ENCODE measurements at places on chromosomes 13 and 19.

GRCh38 chr19:33731881-33732280, 64.8 kb upstream of the KCTD15 start:
- no peak for DNase-seq

DNA sequence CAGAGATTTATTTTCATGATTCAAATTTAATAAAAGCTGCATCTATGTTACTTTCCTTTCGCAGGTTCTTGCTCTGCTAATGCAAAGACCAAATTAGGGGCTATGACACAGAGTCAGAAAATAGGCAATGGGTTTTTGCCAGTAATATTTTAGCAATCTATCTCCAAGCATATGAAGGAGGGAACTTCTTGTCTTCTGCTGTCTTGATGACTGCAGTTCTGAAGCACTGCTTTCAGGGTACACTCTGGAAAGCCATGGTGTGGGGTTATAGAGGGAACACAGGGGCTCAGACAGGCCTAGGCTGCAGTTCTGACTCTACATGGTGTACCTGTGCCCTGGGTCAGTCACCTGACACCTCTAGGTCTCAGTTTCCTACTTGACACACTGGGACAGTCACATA, 263.4 kb downstream of the DNAJC15 start:
- DNase-seq: no peak

DNA sequence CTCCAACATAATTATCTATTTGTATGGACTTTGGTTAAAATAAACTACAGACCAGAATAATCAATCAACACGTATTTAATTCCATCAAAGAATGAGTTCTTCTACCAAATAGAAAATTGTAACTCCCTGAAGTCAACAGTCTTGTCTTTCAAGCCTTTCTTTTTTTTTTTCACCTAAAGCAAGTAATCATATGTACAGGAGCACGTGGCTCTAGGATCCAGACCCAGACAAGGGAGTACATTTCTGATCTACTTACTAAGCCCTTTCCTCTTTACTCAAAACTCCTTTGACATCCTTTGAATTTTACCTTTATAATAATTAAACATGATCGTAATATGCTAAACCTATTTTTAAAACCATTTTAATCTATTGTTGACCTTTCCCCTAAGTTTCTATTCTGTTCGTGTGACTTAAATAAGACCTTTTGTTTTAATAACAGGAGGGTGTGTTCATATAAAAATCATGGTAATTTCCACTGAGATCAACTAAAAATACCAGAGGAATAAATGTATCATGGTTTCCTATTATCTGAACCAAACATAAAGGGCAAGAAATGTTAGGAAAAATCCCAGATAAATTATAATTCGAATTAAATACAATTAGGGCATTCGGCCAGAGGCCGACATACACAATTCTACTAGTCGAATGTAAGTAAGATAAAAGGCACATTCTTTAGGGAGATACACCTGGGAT, 1.7 kb downstream of the SLC7A1 start:
- no peak for DNase-seq

DNA sequence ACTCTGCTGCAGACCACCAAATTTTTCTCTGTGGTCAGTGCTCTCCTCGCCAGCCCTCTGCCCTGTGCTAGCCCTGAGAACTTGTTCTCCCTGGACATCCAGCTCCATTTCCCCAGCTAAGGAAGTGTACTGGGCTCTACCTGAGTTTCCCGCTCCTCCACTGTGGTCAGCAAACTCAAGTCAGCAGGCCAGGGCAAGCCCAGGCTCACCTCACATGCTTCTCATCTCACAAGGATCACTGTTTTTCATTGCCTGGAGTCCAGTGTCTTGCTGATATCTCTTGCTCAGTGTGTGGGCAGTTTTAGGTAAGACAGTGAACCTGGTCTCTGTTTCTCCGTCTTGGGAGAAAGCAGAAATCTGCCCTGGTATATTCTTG, 201.4 kb downstream of the FOXO1 start:
- DNase-seq: no peak

DNA sequence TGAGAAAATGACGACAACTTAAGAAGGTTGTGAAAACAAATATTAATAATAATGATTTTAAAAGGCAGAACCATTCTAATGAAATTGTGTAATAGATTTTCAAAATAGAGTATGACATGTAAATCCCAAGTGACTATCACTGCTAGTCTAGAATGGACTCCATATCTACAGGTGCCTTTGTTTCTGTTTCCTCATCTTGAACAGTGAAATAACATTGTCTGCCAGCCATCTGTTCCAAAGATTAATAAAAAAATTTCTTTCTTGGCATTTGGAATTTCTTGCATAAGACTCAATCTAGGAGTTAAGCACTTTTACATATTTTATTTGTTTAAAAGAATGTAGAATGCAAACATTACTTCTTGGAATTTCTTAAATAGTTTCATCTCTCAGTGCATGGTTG, 520.1 kb upstream of the ARGLU1 start:
- DNase-seq: no peak

- no peak for DNase-seq
Measured at GRCh38 chr19:35208121-35208520, 20.4 kb downstream of the FAM187B start.

DNA sequence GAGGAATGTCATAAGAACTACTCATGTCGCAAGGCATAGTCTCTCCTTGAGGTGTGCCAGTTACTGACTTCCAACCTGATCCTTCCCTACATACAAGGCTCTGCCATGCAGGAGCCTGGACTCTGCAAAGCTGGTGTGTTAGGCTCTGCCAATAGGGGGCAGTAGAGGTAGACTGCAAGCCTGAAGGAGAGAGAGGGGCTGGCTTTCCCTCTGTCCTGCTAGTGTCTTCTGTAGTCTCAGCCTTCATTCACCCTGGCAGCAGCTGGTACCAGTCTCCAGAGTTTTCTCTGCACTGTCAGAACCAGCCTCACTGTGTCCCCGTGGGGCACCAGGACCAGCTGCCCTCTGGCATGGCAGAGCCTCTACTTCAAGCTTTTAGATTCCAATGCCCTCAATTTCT, 14.5 kb downstream of the SHISA2 start:
- no peak for DNase-seq

- no peak for DNase-seq
Measured at GRCh38 chr13:112077729-112078128, 10.8 kb downstream of the SOX1 start.

DNA sequence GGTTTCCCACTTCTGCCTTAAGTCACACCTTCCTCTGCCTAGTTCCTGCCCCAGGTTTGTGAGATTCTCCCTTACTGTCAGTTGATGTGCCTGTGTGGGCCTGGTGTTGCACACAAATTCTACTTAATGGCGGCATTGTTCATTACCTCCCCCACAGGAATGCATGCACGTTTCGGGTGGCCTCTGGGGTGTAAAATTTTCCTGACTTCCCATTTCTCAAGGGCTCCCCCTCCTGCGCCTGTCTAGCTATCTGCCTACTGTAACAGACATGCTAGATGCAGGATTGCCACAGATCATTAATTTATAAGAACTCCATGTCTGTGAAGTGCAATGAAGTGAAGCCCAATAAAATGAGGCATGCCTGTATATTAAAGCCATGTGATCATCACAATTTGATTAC, 1466.3 kb downstream of the PCDH9 start:
- DNase-seq: no peak

DNA sequence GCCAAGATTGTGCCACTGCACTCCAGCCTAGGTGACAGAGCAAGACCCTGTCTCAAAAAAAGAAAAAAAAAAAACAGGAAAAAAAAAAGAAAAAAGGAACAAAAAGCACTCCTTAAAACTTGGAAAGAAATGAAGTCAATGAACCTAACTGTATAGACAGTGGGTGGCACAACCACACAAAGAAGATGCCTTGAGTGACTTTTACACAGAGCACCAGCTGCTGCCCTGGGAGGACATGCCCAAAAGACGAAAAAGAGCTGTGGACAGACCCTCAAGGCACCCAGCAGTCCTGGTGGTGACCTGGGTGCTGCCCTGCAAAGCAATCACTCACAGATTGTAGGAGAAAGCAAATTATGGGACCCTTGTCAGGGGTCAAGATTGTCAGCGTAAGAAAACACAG, 5.9 kb upstream of the LAMP1 start:
- DNase-seq: no peak

DNA sequence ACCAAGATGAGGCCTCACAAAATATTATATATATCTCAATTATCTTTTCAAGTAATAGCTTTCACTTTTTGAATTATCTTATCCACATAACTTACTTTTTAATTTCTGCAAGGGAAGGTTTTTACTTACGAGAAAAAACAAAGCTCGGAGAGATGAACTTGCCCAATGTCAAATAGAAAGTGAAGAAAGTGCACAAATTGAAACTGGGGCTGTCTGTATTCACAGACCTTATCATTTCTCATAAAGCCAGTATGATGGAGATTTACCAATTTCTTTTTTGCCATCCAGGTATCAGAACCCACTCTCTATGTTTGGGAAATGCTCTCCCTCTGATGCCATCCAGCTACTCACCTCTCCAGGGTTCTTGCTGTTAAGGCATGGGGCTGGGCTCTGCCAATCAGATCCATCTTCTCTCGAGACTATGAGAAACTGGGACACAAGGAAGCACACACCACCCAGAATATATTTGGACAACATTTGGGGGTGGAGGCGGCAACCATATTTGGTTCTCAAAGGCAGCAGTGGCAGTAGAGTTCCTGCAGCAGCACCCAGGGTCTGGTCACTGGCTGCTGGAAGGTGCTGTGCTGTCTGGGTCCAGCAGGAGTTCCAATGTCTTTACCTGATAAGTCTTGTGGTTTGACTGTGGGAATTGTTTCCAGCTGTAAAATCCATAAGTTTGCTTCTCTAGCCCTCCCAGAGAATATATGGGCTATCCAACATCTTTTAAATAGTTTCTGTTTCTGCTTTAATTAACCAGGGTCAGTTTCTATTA, 45.8 kb upstream of the SCEL start:
- no peak for DNase-seq

- no peak for DNase-seq
Measured at GRCh38 chr19:38664503-38665211, 17.2 kb downstream of the ACTN4 start.

- no peak for DNase-seq
Measured at GRCh38 chr13:50645092-50645491, 198.4 kb downstream of the DLEU7 start.

DNA sequence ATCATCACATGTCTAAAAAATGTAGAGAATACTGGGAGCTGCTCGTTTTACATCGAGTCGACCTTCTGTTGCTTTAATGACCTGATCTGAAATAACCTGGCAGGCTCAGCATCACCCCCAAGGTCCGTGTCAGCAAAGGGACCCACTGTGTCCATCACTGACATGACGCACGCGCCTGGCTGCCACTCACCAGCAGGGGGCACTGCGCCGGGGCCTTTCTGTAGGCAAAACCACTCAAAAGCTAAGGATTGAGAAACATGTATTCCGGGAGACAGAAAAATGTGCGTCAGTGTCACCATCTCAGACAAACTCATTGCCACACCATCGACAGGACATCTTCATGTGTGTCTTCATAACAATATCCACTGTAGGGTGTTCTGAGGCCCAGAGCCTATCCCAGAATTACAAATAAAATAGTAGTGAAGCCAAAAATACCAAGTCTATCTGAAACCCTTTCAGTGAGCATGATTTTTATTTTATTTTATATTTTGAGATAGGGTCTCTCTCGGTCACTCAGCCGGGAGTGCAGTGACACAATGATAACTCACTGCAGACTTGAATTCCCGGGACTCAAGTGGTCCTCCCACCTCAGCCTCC, 130.3 kb upstream of the LSM14A start:
- DNase-seq: no peak

GRCh38 chr19:8503510-8503909, 1.1 kb upstream of the PRAM1 start:
- DNase-seq: no peak

- no peak for DNase-seq
Measured at GRCh38 chr19:31906111-31906871, 439.1 kb upstream of the ZNF507 start.

GRCh38 chr19:8132858-8133458, 16.4 kb downstream of the FBN3 start:
- DNase-seq: no peak

GRCh38 chr19:47036097-47036651, 12.2 kb downstream of the TMEM160 start:
- DNase-seq: no peak

GRCh38 chr13:111537843-111538499, 217.5 kb downstream of the TEX29 start:
- DNase-seq: no peak

DNA sequence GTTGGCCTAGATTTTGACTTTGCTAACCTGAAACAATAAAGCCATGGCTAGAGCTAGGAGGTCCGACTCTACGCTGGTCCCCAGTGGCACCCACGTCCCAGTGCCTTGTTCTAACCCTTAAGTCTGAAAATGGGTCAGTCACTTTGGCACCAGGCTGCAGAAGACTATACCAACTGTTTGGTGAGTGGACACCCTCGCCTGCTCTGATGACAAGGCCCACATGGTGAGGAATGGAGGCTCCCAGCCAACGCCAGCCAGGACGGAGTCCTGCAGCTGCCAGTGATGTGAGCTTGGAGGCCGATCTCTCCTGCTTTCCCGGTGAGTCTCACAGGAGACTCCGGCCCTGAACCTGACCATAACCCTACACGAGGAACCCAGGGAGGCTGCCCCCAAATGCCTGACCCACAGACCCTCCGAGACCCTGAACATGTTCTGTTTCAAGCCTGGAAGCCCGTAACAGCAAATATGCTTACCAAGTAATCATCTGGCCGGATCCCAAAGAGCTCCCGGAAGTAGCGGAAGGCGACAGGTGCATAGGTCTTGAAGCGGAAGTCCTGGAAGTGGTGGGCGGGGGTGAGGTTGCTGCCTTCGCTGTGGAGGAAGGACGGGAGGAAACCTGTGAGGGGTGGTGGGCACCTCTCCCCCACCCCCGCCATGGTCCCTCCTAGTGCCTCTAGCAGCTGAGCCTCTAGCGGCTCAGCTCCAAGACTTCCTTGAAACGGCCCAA, 34.1 kb upstream of the CACTIN start:
- DNase-seq: no peak

DNA sequence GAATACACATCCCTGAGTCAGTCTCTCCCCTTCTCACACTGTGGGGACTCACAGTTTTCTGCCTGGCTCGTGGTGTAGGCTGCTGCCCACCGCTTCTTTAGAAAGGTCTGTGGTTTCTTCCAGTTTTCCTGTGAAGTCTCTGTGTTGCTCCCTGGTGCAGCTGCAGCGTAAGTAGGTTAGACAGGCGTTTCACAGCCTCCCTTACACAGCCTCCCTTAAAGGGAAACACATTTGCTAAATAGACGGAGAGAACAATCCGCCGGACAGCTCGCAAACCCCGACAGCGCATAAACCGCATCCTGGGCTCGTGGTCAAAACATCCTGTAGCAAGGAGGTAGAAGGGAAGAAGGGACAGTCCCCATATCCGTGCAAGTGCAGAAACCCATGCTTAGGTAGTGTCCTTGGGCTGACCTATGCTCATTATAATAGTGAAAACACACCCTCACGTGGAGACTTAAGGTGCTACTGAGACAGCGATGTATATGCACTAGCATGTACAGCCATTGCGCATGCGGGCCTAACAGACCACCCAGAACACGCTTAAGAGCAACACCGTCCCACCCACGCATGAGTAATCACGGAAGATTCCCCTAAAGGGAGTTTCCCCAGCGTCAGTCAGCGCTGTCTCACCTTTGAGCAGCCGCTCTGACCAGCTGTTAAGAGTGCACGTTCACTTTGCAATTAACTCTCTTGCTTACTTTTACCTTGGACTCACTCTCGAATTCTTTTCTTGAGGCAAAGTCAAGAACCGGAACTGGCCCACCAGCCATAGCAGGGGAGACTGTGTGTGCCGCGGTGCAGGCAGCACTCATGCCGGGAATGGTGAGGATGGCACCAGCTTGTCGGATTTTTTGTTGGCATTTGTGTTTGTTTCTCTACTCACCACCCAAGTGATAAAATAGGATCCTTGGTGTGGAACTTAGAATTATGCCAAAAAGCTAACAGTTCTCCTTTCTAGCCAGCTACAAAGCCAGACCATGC, 16.6 kb downstream of the SIGLEC8 start:
- no peak for DNase-seq

- no peak for DNase-seq
Measured at GRCh38 chr13:76336889-76337844, 549.0 kb downstream of the KCTD12 start.

Data from DMS 273 treated with DMSO at 0.1 percent for 48 hours (cell line).